ENCODE measurements at places on chromosomes 5 and 9. TPM values are rescaled to one million over a fixed set of nuclear protein-coding genes. Genes with fewer than 3 reads are reported as not detected.

Gene CDH6
- total RNA-seq, result 2.1 TPM

DNA sequence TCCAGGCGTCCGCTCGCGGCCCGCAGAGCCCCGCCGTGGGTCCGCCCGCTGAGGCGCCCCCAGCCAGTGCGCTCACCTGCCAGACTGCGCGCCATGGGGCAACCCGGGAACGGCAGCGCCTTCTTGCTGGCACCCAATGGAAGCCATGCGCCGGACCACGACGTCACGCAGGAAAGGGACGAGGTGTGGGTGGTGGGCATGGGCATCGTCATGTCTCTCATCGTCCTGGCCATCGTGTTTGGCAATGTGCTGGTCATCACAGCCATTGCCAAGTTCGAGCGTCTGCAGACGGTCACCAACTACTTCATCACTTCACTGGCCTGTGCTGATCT, 294 bp downstream of the ADRB2 start:
- no peak for DNase-seq
- no peak overlapping the region for H3K27ac ChIP-seq
- peaks cover 5% of the 10 kb centered on the region for H3K4me1 ChIP-seq
- H3K4me3 ChIP-seq, result peak overlapping the region; percentile 40
- no peaks in the 10 kb centered on the region for H3K36me3 ChIP-seq

GRCh38 chr9:89361031-89361430, 42.7 kb downstream of the SECISBP2 start:
- H3K36me3 ChIP-seq, result peaks cover 38% of the 10 kb centered on the region
- no peak for DNase-seq
- H3K4me3 ChIP-seq, result no peak overlapping the region
- H3K27ac ChIP-seq, result peak overlapping the region; percentile 86
- H3K27me3 ChIP-seq, result no peaks in the 10 kb centered on the region

Gene HARS2
- total RNA-seq, result 30.2 TPM

DNA sequence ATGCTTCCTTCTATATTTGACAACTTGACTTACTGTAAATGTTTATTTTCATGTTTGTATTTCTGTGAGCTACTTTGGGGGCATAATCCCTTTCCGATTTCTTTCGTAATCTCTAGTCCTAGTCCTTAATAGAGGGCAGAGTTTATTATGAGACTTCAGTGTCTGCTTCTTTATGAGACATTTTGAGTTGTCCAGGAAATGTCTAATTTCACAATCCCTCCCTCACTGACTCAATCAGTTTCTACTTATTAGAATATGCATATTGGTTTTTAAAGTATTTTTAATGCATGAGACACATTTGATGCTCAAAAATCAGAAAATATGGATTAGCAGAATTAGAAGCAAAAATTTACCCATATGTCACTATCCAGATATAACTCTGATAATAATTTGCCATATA, 160.9 kb downstream of the FOCAD start:
- peaks cover 10% of the 10 kb centered on the region for H3K4me1 ChIP-seq
- no peak overlapping the region for H3K4me3 ChIP-seq
- no peaks in the 10 kb centered on the region for H3K36me3 ChIP-seq

DNA sequence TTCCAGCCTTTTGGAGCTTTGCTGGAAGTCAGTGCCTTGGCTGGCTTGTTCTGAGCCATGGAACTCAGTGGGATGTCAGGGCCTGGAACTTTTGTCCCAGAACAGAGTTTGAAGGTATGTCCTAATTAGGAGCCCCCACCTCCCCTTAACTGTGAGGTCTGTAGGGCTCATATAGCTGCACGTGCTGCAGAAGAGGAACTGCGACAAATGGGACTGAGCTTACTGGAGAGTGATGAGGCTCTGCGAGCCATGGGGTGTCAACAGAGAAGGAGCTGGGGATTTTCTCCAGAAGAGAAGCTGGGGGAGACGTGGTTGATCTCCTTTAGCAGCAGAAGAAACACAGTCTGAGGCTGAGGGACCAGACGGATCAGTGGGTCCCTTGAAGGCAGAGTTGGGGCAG, 10.9 kb downstream of the TMEM8B start:
- H3K4me3 ChIP-seq, result no peak overlapping the region
- H3K4me1 ChIP-seq, result peaks cover 4% of the 10 kb centered on the region
- no peak for DNase-seq
- no peak overlapping the region for H3K27ac ChIP-seq
- H3K36me3 ChIP-seq, result no peaks in the 10 kb centered on the region

Gene LOX
- total RNA-seq, result 34.3 TPM

Gene TIMD4
- total RNA-seq, result 2.8 TPM

Gene FGFR4
- total RNA-seq, result 0.49 TPM

GRCh38 chr9:72675586-72675985, 154.2 kb downstream of the TMC1 start:
- no peaks in the 10 kb centered on the region for H3K4me1 ChIP-seq
- no peak overlapping the region for H3K27ac ChIP-seq
- no peak for DNase-seq

DNA sequence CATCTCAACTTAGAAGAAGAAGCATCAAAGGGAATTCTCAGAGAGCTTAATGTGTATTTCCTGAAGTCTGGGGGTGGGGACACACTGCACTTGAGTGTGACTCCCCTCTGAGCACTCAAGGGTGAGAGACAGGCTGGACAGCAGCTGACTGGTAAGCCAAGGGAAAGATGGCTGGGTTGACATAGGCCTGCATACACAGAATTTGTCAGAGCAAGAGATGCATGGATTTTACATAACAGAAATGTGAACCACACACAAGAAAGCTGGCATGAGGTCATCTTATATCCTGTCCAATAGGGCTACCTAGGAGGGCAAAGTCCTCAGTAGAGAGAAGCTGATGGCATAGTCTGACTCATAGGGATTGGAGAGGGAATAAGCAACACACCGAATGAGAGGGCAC, 114.3 kb upstream of the EPB41L4A start:
- H3K4me3 ChIP-seq, result no peak overlapping the region
- H3K4me1 ChIP-seq, result no peaks in the 10 kb centered on the region
- H3K27me3 ChIP-seq, result no peaks in the 10 kb centered on the region
- DNase-seq, result no peak

- no peaks in the 10 kb centered on the region for H3K27me3 ChIP-seq
- no peak for DNase-seq
- H3K27ac ChIP-seq, result no peak overlapping the region
- no peak overlapping the region for H3K4me3 ChIP-seq
- H3K36me3 ChIP-seq, result no peaks in the 10 kb centered on the region
- H3K4me1 ChIP-seq, result no peaks in the 10 kb centered on the region
Measured at GRCh38 chr9:24413651-24414050, 132.0 kb downstream of the IZUMO3 start.

GRCh38 chr5:180487556-180487955, 6.6 kb upstream of the CNOT6 start:
- H3K4me1 ChIP-seq, result no peaks in the 10 kb centered on the region
- H3K27me3 ChIP-seq, result no peaks in the 10 kb centered on the region
- no peak overlapping the region for H3K27ac ChIP-seq
- H3K4me3 ChIP-seq, result no peak overlapping the region

DNA sequence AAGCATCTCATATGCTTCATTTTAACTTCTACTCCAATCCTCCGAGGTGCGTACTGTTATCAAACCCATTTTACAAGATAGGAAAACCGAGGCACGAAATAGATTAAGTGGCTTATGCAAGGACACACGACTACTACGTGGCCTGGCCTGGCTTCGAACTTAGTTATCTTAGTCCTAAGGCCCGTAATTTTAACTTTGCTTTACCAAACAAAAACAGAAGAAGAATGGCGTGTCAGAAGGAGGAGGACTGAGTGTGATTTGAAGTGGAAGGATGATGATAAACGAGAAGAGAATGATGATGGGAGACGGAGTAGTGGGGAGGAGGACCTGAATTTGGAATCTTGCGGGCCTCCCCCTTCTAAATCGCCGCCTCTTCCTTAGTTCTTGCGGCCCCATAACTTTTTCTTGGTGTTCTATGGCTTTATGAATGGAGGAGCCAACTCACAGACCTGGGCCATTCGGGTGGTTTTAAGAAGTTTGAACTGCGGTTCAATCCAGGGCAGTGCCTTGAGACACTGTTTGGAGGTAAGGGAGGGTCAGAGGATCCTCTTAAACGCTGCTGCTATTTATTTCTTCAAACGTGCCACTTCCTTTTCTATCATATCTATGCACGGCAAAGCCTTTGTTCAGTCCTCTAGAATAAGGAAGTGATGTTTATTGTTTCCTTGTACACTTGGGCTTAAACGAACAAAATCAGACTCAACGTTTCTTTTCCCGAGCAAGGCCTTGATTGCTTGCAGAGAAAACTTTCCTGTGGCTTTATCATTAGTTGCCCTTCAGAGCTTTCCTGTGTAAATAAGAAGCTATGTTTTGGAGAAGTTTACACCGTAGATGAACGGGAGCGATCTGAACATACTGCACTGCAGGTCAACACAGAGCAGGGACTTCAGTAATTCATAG, 795 bp downstream of the CNOT8 start:
- H3K4me1 ChIP-seq, result peaks cover 23% of the 10 kb centered on the region
- H3K27me3 ChIP-seq, result no peaks in the 10 kb centered on the region
- H3K36me3 ChIP-seq, result peaks cover under 1% of the 10 kb centered on the region
- H3K4me3 ChIP-seq, result peak overlapping the region; percentile 77

DNA sequence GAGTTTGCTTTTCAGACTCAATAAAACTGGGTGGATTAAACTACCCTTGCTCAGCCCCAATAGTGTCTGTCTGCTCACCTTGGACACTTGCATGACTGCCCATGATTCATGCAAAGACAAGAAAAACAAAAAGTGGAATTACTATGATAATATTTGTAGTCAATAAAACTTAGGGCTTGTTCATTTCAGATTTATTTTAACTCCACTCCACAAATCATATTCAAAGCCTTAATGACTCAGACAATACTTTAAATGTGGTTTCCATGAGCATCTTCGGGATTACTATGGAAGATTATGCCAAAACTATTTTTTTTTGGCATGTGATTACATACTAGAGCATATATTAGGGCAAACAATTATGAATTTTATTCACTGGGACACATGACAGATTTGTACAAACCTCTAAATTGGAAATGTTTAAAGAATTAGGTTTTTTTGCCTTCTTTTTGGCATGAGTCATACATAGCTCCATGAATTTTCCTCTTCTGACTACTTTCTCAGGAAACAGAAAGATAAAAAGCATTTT, 468.9 kb downstream of the ACTL7B start:
- H3K27me3 ChIP-seq, result no peaks in the 10 kb centered on the region
- H3K27ac ChIP-seq, result no peak overlapping the region
- no peaks in the 10 kb centered on the region for H3K4me1 ChIP-seq
- no peaks in the 10 kb centered on the region for H3K36me3 ChIP-seq

- H3K27me3 ChIP-seq, result no peaks in the 10 kb centered on the region
- no peak overlapping the region for H3K27ac ChIP-seq
- H3K36me3 ChIP-seq, result no peaks in the 10 kb centered on the region
- peaks cover 21% of the 10 kb centered on the region for H3K4me1 ChIP-seq
- DNase-seq, result no peak
Measured at GRCh38 chr5:81757404-81757803, 6.5 kb upstream of the SSBP2 start.

- H3K4me1 ChIP-seq, result peaks cover 11% of the 10 kb centered on the region
- no peak overlapping the region for H3K27ac ChIP-seq
- H3K27me3 ChIP-seq, result no peaks in the 10 kb centered on the region
Measured at GRCh38 chr5:113253037-113253436, 181.8 kb downstream of the TSSK1B start.

Gene OLFM1
- total RNA-seq, result 18.8 TPM

- no peaks in the 10 kb centered on the region for H3K27me3 ChIP-seq
- no peak for DNase-seq
- H3K27ac ChIP-seq, result no peak overlapping the region
- H3K36me3 ChIP-seq, result no peaks in the 10 kb centered on the region
- H3K4me3 ChIP-seq, result no peak overlapping the region
Measured at GRCh38 chr5:44660251-44660650, 148.5 kb upstream of the MRPS30 start.

GRCh38 chr9:114849450-114849849, 43.6 kb upstream of the TNFSF15 start:
- no peak for DNase-seq
- H3K27ac ChIP-seq, result no peak overlapping the region
- no peaks in the 10 kb centered on the region for H3K4me1 ChIP-seq
- H3K27me3 ChIP-seq, result no peaks in the 10 kb centered on the region
- no peaks in the 10 kb centered on the region for H3K36me3 ChIP-seq
- no peak overlapping the region for H3K4me3 ChIP-seq

Gene CTXN3
- total RNA-seq, result not detected

DNA sequence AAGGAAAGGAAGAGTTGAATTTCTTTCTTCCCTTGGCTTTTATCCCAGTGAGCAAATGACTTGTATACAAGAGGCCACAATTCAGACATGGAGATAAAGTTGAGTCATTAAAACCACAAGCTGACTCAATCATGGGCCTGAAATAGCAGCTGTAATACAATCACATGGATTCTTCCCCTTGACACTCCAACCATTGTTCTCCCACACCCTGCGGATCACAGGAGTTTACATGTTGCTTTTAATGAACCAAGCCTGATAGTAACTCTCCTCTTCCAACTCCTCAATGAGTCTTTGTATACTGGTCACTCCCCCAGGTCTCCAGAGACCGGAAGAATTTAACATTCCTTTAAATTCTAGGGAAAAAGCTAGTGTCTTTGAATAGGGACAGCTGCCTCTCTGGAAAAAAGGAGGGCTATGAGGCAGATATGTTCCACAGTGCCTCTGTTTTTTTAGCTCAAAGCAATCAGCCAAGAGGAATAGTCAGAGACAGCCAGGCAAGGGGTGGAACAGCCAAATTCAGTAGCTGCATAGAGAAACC, 32.4 kb downstream of the PCDHGC5 start:
- no peak overlapping the region for H3K4me3 ChIP-seq
- DNase-seq, result no peak
- H3K27ac ChIP-seq, result no peak overlapping the region

GRCh38 chr5:159311063-159311462, 19.2 kb downstream of the IL12B start:
- no peaks in the 10 kb centered on the region for H3K27me3 ChIP-seq
- DNase-seq, result no peak
- no peaks in the 10 kb centered on the region for H3K4me1 ChIP-seq

- H3K4me1 ChIP-seq, result no peaks in the 10 kb centered on the region
- DNase-seq, result no peak
- H3K27me3 ChIP-seq, result no peaks in the 10 kb centered on the region
- H3K4me3 ChIP-seq, result no peak overlapping the region
Measured at GRCh38 chr5:81579262-81579924, 171.5 kb downstream of the SSBP2 start.

GRCh38 chr5:68460147-68460798, 244.7 kb downstream of the PIK3R1 start:
- H3K4me3 ChIP-seq, result no peak overlapping the region
- H3K27me3 ChIP-seq, result no peaks in the 10 kb centered on the region
- H3K27ac ChIP-seq, result no peak overlapping the region

GRCh38 chr5:63230754-63231153, 652.1 kb downstream of the LRRC70 start:
- no peaks in the 10 kb centered on the region for H3K4me1 ChIP-seq
- H3K36me3 ChIP-seq, result no peaks in the 10 kb centered on the region
- no peak overlapping the region for H3K27ac ChIP-seq

DNA sequence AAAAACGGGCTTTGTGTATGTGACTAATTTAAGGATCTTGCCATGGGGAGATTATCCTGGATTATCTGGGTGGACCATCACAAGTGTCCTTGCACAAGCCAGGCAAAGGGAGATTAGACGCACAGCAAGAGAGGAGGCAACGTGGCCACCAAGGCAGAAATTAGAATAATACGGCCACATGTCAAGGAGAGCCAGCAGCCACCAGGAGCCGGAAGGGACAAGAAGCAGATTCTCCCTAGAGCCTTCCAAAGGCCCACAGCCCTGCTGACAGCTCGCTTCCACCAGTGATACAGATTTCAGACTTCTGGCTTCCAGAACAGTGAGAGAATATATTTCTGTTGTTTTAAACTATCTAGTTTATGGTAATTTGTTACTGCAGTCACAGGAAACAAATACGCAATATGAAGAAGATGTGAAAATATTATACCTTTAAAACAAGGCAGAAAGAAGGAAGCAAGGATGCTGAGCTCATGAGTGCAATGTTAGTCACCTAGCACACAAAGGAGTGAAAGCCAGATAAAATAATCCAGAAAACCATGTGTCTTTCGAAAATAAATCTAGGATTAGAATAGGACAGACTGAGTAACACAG, 28.7 kb upstream of the F2RL1 start:
- H3K4me3 ChIP-seq, result no peak overlapping the region
- no peak for DNase-seq
- H3K4me1 ChIP-seq, result peaks cover 26% of the 10 kb centered on the region
- H3K36me3 ChIP-seq, result no peaks in the 10 kb centered on the region
- H3K27ac ChIP-seq, result peak overlapping the region; percentile 44
